Kidney capillary endothelial cell (primary cell): ENCODE measurements at places on chromosomes 4 and X.

GRCh38 chr4:153204728-153205648 is 745 bp downstream of the TRIM2 start:
- DNase-seq = no peak

DNA sequence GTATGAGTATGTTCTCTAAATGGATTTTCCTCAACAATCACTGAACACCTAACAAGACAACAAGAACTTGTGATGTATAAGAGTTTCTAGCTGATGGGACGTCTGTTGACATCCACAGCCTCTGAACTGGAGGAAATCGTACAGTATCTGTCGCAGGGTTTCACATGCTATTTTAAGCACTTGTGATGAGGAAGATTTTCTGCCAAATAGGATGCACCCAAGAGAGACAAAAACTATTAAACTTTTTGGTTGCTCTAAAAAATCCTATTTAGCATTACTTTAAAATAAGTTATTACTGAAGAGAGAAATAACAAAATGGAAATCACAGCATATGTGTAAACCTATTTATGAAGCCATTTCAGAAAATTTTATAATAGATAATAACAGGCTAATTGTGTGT is 356.1 kb upstream of the SLC7A11 start:
- no peak for DNase-seq

- no peak for DNase-seq
Measured at GRCh38 chr4:138675685-138676084, 339.9 kb upstream of the NOCT start.

DNA sequence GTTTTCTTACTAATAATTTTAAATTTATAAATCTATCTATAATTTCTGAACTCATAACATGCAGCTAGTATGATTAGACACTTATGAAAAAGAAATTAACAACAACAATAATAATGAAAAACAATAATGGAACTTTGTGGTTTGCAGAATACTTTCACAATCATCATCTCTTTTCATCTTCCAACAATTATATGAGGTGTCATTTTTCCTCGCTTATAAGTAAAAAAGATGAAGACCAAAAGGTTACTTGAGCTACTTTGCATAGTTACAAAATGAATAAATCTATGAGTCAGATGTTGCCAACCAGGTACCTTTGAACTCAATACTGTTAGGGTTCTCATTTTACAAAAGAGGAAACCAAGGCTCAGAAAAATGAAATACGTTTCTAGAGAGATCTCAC is 98.5 kb upstream of the ELOVL6 start:
- no peak for DNase-seq

- no peak for DNase-seq
Measured at GRCh38 chr4:55808186-55808585, 11.4 kb upstream of the EXOC1L start.

GRCh38 chrX:120236687-120237479 is 13.7 kb upstream of the ZBTB33 start:
- no peak for DNase-seq

- no peak for DNase-seq
Measured at GRCh38 chrX:24479924-24480323, 14.8 kb downstream of the PDK3 start.

DNA sequence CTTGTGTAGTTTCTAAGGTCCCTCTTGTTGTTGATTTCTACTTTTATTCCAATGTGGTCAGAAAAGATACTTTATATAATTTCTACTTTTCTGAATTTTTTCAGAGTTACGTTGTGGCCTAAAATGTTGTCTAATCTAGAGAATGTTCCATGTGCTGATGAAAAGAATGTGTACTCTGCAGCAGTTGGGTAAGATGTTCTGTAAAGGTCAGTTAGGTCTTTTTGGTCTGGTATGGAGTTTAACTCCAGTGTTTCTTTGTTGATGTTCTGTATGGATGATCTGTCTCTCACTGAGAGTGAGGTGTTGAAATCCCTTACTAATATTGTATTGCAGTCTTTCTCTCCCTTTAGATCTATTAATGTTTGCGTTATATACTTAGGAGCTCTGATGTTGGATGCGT is 37.0 kb upstream of the GPRIN3 start:
- no peak for DNase-seq

- no peak for DNase-seq
Measured at GRCh38 chr4:156939801-156940200, 31.8 kb downstream of the PDGFC start.

DNA sequence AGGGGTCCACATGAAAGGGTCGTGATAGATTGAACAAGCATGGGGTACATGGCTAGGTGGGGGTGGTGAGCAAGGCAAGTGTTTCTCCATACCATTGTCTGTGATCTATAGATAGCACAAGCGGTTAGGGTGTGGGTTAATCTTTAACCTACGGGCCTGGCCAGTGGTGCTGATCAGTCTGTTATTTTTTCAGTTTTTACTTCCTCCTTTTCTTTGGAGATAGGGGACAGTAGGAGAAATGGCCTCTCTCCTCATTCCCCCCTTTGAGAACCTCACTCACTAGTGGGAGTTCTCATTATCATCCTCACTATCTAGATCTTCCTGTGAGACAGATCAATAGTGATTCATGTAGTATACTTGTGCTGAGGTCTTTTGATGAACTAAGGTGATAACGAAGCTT is 16.2 kb upstream of the GPKOW start:
- no peak for DNase-seq

GRCh38 chr4:149987330-149988086 is 90.7 kb upstream of the DCLK2 start:
- peak; percentile 50 for DNase-seq

DNA sequence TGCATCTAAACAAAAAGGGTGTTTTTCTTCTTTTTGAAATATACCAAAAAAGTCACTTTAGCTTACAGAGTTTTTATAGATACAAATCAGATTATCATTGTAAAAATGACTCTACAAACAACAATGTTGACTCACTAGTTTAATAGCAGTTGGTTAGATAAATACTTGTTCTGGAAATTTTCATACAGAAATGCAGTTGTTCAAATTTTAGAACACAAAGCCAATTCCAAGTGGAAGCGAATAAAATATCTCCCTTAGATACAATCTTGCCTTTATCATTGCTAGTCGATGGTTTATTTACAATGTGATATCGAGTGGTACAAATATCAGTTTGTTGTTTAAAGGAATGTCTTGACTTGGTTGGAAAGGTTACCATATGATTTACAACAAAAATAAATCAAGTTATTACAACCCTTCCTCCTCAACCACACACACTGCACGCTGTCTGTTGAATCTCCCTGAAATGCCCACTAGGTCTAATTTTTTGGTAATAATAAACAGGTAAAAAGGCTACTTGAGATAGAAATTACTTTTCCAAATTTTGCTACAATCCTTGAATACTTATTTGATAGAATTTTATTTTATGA is 114.8 kb downstream of the CDS1 start:
- no peak for DNase-seq

- no peak for DNase-seq
Measured at GRCh38 chr4:142801966-142802365, 44.1 kb downstream of the INPP4B start.

DNA sequence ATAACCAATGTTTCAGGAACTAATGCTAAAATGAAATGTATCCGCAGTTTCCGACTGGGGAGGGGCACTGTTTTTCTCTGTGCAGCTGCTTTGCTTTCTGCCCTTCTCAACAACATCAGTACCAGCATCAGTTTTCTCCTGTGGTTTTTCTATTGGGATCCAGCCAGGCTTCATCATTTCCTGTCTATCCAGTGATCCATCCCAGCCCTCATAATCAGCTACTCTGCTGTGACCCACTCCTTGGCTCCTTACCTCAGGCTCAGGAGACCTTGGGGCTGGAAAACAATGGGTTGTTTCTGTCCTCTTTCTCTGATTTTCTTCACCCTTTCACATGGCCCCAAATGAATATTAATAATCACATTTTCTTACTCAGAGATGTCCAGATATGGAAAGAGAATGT is 222.2 kb upstream of the DKK2 start:
- no peak for DNase-seq

GRCh38 chr4:10998846-10999245 is 314.3 kb upstream of the CLNK start:
- no peak for DNase-seq

- no peak for DNase-seq
Measured at GRCh38 chr4:8556341-8557150, 23.6 kb upstream of the GPR78 start.

- no peak for DNase-seq
Measured at GRCh38 chr4:124593494-124593893, 119.0 kb downstream of the ANKRD50 start.

GRCh38 chr4:18621186-18621585 is 599.6 kb upstream of the LCORL start:
- DNase-seq = no peak

GRCh38 chr4:124224256-124224655 is 488.3 kb downstream of the ANKRD50 start:
- no peak for DNase-seq

DNA sequence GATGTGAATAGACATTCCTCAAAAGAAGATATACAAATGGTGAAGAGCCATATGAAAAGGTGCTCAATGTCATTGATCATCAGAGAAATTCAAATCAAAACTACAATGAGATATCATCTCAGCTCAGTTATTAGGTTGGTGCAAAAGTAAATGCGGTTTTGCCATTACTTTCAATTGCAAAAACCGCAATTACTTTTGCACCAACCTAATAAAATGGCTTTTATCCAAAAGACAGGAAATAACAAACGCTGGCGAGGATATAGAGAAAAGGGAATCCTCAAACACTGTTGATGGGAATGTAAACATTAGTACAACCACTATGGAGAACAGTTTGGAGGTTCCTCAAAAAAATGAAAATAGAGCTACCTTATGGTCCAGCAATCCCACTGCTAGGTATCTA is 5.1 kb downstream of the CLIC2 start:
- no peak for DNase-seq

GRCh38 chrX:49202022-49202421 is 2.0 kb upstream of the SYP start:
- no peak for DNase-seq

GRCh38 chr4:16480011-16480410 is 253.7 kb upstream of the TAPT1 start:
- DNase-seq = no peak

GRCh38 chr4:2093265-2093664 is 34.1 kb downstream of the NAT8L start:
- no peak for DNase-seq

GRCh38 chr4:169252339-169253112 is 18.2 kb downstream of the SH3RF1 start:
- DNase-seq = no peak

DNA sequence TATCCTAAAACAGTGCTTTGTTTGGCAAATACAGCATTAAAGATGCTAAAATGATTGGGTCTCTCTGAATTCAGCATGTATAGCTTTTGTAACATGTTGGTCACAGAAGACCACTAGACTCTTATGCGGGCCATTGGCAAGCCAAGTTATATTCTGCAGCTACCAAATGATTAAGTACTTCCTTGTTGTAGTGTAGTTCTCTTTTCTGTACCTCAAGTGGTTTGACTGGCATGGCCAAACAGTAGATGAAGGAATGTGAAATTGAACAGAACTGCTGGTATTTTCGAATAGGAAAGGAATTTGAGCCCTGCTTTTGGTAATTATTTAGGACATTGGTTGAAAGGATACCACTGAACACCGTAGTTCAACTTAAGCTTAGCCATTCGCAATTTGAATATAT is 193.9 kb upstream of the GPC4 start:
- DNase-seq = no peak

DNA sequence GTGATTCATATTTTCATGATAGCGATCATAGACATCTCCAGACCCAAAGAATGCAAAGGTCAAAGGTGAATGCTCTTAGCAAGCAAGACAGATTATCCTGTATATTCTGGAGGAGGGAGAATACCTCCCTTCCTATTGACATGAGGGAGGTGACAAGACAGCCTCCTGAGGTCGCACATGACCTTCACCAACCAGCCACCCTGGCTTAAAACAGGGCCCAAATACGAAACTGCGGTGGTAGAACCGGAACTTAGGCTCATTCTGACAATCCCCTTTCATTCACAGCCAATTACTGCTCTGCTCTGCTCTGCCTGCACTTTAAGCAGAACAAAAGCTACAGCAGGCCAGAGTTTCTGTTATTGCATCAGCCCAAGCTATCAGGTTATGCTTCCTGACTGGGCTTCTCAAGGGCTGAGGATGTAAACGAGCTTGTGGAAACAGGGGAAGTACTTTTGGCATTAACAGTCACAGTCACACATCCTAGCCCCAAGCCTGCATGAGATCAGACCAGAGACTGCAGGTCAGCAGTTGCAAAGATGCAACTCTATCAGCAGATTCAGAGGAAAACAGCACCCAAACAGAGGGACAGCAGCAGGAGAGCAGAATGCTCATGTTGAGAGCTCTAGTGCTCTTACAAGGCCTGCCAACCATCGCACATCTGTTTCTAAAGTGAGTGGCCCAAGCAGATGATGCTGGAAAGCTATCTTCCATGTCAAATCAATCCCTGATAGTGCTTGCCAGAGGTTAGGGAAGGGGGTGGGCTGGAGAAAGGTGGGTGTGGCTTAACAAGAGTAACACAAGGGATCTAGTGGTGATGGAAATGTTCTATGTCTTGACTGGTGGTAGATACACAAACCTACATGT is 51.3 kb upstream of the MAP3K15 start:
- no peak for DNase-seq

DNA sequence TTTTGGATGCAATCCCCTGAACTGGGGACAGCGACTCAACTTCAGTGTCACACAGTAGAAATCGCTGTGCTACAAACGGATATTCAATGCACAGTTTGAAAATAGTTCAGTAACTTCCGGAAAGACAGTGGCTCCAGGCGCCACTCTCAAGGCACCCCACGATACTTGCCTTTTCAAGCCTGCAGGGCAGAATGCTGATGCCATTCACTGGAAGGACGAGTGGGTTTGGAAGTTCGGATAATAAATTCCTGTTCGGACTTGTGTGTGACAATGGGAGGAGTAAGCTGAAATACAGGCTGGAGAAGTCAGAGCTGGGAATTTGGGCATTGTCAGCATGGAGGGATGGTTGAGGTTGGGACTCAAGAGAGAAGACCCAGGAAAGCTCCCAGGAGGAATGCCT is 64.3 kb upstream of the HELT start:
- no peak for DNase-seq

- DNase-seq = no peak
Measured at GRCh38 chr4:57051095-57051494, 59.1 kb downstream of the IGFBP7 start.

GRCh38 chrX:131746491-131746968 is 202.7 kb downstream of the OR13H1 start:
- peak; percentile 60 for DNase-seq
